Effector memory CD4-positive, alpha-beta T cell (primary cell): ENCODE measurements at places on chromosomes 3 and 15.
A peak's percentile ranks its signal among the peaks of the same experiment; 100 is the strongest.

DNA sequence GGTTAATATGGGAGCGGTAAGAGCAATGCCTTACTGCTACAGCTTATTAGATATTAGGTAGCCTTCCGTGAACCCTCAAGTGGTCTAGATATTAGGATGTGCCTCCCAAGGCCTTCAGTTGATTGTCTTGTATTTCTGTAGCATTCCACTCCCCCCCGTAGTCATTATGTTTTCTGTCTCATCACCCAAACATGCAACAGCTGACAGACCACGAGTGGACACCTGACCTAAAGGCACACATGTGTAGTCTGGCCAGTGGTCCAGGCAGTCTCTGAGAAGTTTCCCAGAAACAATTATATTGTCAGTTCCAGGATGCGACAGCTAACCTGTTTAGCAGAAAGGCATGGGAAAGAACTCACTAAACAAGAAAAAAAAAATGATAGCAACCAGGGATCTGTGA lies 1000.9 kb downstream of the AGBL1 start:
- DNase-seq: no peak

- DNase-seq: no peak
Observed at GRCh38 chr3:105459566-105460290, 93.0 kb downstream of the ALCAM start.

DNA sequence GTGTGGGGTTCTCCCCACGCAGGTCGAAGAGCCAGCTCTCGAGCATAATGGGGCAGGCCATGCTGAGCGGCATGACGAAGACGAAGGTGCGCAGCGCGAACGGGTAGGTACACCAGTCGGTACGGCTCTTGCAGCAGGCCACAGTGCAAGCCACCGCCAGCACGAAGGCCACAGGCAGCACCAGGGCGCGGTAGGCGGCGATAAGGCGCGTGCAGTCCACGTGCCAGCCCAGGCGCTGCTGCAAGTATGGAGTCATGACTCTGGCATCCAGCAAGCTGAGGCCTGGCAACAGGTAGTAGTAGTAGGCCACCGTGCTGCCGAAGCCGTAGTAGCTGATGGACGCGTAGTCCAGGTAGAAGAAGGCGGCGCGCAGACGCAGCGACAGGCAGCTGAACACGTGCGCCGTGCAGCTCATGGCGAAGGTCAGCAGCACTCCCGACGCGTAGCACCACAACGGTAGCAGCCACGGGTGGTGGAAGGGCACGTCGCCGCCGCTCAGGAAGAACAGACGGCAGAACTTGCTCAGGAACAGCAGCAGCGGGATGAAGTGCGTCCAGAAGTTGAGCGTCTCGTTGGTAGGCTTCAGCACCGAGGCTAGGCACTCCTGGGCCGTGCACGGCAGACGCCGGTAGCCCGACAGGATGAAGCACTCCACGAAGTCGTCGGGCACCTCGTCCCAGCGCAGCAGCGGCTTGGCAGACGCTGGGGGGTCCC lies 797 bp downstream of the PAQR9 start:
- DNase-seq: no peak

- no peak for DNase-seq
Observed at GRCh38 chr15:76983590-76984375, 11.1 kb upstream of the PSTPIP1 start.

DNA sequence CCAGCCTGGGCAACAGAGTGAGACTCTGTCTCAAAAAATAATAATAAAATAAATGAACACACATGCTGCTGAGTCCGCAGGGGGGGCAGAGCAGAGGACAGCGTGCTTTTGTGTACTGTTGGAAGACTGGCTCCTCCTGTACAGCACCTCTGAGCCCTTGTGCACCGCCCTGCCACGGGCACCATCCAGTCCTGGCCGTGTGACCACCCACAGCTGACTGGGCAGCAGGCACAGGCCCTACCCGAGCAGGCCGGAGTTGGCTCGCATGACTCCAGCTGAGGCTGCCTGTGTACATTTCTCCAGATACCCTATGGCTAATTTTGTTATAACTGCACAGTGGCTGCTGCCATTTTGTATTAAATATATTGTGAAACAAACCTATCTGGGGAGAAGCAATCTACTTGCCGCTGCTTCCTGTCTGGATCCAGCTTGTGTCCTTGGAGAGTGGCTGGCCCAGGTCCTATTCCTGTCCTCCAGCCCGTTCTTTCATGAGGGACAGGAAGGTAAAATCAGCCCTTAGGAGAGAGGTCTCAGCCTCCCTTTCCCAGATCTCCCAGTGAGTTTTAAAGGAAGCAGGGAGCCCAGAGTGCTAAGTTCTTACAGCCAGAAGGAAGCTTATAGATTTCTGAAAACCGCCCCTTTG lies 14.6 kb downstream of the IVD start:
- no peak for DNase-seq

- DNase-seq: no peak
Observed at GRCh38 chr3:72259755-72260587, 475.0 kb upstream of the PROK2 start.

- peak; percentile 16 for DNase-seq
Observed at GRCh38 chr15:36883713-36884517, 216.4 kb downstream of the MEIS2 start.

DNA sequence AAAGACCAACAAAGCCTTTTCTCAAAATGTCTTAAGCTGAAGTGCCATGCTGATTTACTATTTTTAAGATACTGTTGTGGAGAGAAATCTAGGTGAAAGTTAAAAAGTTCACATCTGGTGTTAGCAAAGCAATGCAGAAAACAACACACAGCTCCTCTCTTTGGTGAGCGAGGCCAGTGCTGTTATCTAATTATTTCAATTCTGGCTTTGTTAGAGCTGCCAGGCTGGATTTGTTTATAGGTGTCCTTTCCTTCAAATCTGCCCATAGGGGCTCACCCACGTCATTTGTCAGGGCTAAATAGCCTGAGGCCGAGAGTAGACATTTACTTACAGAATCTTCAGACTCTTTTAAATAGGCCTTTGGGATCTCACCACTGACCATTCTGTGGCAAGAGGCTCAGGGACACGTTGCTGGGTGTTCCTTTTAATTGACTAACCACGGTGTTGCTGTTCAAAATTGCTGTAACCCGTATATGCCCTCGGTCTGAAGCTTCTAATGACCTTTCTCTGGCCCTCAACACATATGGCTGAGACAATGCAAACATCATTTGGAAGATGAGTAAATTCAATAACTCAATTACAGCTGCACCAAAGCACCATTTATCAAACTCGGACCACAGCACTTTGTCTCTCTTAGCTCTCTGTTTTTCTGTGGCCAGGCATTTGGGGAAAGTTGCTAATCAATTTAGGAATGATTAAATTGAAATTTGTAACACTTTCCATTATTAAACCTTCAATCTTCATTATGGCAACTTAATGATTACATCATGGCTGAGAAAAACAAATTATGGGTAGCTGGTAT lies 152.6 kb downstream of the PDZRN3 start:
- no peak for DNase-seq

DNA sequence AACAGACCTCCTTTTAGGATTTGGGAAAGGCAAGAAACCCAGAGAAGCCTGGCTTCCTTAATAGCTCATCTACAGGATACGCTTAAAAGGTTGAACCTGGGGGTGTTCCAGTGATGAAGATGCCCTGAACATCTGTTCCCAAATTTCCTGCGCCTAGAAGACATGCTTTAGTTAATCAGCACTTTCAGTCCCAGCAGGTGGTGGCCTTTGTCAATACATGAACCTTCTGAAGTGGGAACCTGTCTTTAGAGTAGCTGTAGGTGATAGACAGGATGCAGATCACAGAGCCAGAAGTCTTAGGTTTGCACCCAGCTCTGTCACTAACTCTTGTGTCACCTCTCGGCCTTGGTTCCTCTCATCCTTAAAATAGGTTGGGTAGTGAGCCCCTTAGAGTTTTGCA lies 149.7 kb upstream of the SYNPR start:
- no peak for DNase-seq

DNA sequence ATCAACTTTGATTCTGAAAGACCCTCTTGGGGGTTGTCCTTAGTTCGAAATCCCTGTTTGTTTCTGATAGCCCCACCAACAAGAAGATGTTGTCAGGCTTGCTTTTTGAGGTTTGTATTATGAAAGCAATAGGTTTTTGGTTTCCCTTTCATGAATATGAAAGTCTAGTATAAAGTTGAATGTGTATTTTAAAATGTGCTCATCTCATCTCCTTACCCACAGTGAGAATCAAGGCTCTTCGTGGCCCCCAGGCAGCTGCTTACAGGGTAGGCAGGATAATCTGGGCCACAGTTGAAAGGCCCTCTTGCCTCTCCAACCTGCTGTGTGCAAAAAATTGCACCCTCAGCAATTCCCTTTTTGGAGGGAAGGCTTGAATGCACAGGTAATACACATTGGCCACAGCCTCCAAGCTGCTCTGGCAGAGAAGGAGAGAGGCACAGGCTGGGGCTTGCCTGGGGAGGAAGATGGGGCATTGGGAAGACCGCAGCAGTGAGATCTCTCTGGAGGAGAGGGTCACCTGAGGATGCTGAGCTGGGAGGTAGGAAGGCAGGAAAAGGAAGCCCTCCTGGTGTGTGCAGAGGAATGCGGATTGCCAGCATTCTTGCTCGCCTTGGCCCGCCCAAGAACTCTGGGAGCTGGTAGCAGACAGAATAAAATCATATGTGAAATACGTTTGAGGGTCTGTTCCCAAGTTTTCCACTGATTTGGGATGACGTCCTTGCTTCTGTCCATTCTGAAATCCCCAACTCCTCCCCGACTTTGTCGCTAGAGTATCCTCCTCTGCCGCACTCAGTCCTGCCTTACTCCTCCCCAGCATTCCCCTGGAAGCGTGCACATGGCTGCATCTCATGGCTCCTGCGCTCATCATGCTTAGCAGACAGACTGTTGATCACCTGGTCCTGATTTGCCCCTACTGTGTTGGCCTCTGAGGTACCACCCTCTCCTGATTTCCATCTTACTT lies 196.4 kb downstream of the RPLP1 start:
- no peak for DNase-seq

- DNase-seq: no peak
Observed at GRCh38 chr3:144708437-144708836, 736.8 kb downstream of the DIPK2A start.

DNA sequence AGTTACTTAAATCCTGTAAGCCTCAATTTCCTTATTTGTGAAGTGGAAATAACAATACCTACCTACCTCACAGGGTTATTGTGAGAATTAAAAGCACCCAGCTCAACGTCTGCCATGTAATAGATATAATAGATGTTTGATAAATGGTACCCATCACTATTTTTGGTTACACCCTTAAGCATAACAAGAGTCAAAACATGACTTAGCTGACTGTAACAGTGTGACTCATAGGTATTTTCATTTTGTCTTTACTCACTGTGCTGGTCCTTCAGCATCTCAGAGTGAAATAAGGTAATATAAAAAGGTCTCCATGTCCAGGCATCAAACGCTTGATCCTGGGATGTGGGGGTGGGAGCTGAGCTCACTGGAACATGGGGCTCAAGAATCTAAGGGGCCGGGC lies 3.1 kb downstream of the CPLX3 start:
- no peak for DNase-seq

DNA sequence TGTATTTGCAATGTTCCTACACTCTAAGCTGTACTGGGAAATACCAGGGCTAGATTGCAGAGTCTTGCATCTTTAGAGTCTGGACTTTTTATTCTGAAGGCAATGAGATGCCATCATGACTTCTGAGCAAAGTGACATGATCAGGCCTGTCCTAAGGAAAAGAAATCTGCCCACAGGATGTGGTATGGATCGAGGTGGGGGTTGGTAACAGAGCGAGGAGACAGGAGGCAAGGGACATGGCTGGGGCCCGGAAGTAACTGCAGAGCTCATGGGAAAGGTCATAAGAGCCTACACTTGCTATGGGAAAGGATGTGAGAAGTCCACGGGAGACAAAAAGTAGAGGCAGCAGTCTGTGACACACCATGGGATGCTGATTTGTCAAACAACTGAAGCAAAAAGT lies 121.5 kb downstream of the OXNAD1 start:
- DNase-seq: no peak

GRCh38 chr3:49715611-49716121 lies 3.8 kb downstream of the AMIGO3 start:
- no peak for DNase-seq

- no peak for DNase-seq
Observed at GRCh38 chr3:189419038-189419437, 212.2 kb upstream of the TP63 start.

DNA sequence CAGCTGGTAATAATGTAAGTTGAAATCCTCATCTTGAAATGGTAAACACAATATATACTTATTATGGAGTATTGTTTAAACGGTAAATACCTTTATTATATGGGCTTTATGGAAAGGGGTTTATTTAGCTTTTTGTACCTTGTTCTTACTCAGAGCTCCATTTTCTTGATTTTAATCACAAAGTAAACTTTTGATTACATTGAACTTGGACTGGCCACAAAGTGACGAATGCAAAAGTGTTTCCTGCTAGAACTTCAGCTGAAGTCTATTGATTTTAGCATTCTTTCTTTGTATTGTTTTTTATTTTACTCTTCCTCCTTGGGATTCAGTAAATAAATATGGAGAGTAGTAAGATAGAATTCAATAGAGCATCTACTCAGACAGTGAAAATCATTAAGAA lies 19.8 kb upstream of the AADAC start:
- no peak for DNase-seq

- no peak for DNase-seq
Observed at GRCh38 chr15:44099671-44100070, 95.4 kb downstream of the FRMD5 start.

DNA sequence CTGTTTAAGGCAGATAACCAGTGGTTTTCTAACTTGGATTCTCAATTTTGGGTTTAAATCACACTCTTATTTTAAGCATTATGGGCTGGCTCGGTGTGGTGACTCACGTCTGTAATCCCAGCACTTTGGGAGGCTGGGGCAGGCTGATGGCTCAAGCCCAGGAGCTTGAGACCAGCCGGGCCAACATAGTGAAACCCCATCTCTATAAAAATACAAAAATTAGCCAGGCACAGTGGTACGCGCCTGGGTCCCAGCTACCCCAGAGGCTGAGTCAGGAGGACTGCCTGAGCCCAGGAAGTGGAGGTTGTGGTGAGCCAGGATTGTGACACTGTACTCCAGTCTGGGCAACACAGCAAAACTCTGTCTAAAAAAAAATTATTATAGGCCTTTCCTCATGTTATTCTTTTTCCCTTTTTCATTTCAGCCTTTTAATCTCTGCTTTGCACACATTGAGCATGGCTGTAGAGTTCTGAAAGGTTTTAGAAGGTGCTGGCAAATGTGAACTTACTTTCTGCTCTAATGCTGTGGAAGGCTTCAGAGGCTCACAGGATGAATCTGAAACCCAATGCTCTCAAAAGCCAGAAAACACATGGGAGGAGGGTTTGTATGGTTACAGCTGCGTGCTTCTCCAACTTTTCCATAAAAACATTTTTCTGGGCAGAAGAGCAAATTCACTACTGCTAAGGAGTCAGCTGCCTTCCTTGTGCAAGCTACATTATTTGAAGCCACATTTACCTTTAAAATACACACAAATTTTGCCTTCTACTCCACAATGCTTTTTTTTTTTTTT lies 32.5 kb downstream of the CHAC1 start:
- no peak for DNase-seq

DNA sequence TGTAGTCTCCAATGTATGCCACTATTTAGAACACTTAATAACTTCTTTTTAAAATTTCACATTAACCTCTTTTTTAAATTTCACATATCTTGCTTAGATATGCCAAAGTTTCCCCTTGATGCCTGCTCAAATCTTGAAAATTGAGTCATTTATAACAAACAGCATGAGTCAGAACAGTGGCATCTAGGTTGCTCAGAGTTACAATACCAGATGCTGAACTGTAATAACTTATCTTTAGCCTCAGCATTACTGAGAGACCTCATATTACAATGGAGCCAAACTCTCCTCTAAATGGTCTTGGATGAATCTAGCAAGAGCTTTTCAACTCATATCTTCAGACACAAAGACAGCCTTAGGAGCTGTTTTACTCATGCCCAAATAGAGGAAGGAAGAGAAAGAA lies 439.3 kb upstream of the ARPP21 start:
- DNase-seq: no peak

- no peak for DNase-seq
Observed at GRCh38 chr3:193499801-193500485, 54.8 kb downstream of the ATP13A4 start.
